ENCODE measurements at places on chromosomes 2 and 18.

DNA sequence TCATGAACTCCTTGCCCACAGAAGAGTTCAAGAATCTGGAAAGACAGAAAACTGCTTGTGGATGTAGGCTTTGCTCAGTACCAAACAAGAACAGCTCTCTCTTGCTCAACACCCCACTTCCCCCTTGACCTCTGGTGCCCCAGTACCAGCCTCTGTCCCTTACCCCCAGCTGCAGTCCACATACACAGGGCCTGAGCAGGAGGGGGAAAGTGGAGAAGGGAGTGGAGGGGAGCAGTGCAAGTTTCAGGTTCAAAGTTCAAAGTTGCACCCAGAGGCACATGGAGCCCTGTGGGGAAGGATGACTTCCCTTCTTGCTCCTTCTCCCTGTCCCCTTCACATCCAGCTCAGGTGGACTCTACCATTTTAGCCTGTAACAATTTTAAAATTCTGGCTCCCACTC, 61.1 kb upstream of the LPIN2 start:
- no peak for DNase-seq

- peak; percentile 58 for DNase-seq
Measured at GRCh38 chr18:21179590-21180220, 62.3 kb upstream of the GREB1L start.

- DNase-seq: no peak
Measured at GRCh38 chr2:105442056-105442455, 43.2 kb upstream of the FHL2 start.

DNA sequence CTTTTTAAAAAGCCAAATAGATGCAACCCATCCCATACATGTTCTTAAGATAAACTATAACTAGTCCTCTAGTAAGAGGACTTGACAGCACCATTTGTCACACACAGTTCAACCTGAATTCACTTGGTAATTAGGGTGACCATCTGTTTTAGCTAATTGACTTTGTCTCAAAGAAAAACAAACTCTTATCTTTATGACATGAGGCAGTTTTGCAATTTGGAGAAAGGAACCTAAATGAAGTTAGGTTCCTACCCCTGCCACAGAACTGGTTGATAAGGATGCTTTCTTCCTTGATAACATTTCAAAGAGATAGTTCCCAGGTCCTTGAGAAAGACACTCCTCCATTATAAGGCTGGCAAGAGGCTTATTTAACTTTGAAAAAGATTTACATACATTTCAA, 57.4 kb upstream of the LRRTM1 start:
- DNase-seq: no peak

- no peak for DNase-seq
Measured at GRCh38 chr2:126766969-126767296, 111.0 kb downstream of the GYPC start.

GRCh38 chr2:234496055-234496834, 636 bp downstream of the ARL4C start:
- DNase-seq: peak; percentile 62

GRCh38 chr2:12396699-12397098, 320.0 kb upstream of the TRIB2 start:
- DNase-seq: no peak

- DNase-seq: peak; percentile 25
Measured at GRCh38 chr2:30149513-30149912, 2.7 kb downstream of the YPEL5 start.

- DNase-seq: no peak
Measured at GRCh38 chr2:220168891-220169546, 541.6 kb downstream of the SLC4A3 start.

GRCh38 chr2:46876741-46877384, 38.7 kb downstream of the MCFD2 start:
- DNase-seq: peak; percentile 17

DNA sequence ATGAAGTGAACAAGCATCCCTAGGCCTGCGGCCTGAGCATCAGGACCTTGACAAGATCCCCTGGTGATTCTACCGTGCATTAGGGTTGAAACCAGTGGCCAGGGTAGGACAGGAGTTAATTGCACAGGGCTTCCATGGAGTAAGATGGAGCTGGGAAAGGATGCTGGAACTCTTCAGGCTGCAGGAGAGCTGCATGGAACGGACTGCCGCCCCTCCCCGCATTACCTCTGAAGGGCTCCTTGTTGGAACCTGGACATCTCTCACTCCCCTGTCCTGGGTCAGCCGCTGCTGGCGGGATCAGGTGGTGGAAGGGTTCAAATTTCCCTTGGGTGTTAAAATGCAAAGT, 156.6 kb upstream of the ID2 start:
- DNase-seq: no peak

DNA sequence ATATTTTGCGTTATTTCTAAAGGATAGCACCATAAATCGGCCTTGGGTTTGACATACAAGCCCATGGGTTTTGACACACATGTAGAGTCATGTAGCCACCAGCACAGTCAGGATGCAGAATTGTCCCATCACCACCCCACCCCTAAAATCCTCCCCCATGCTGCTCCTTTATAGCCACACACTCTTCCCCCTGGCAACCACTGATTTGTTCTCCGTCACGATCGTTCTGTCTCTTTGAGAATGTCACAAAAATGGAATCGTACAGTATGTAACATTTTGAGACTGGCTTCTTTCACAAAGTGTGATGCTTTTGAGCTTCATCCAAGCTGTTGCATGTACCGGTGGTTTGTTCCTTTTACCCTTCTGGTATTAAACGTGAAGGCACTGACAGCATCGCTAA, 39.1 kb downstream of the CRACDL start:
- DNase-seq: no peak

- no peak for DNase-seq
Measured at GRCh38 chr2:192236136-192236535, 41.4 kb upstream of the TMEFF2 start.

- peak; percentile 41 for DNase-seq
Measured at GRCh38 chr2:237427769-237428506, 14.0 kb upstream of the COL6A3 start.

DNA sequence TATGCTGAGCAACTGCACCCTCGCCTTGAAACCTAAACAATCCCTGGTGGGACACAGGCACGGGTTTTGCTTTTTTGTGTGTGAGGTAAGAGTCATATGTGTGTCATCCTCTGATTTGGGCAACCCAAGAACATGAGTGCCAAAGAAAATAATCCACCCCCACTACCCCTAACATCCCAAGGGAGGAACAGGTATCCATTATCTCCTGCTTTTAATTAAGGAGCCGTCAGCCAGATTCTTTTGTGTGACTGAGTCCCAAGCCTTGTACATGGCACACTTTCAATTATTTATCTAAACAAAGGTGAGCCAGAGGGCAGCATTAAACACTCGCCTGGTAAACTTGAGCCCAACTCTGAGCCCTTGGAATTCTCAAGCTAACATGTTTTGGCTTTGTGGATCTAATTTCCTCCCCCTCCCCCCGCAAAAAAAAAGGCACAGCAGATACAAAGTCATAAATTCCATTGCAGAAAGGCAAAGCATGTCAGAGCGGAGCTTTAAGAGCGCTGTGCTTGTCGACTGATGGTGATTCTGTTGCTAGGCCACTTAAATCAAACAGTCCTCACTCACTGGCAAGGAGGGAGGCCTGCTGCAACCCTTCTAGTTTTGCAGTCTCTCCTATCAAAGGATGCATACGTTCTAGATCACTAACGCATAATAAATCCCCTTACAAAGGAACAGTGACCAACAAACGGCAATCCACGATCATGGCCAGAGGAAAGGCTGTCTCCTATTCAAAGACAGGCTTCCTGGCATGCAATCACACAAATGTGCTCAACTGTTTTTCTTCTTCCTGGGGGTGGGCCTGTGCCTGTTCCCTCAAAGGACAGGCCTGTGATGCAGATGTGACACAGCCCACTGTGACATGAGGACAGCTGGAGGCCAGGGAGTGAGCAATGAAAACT, 143.5 kb upstream of the LMAN1 start:
- no peak for DNase-seq

GRCh38 chr2:220065581-220065980, 438.2 kb downstream of the SLC4A3 start:
- DNase-seq: no peak

- DNase-seq: no peak
Measured at GRCh38 chr2:123853161-123853560, 171.9 kb upstream of the CNTNAP5 start.

GRCh38 chr2:188645986-188646385, 328.2 kb upstream of the COL3A1 start:
- no peak for DNase-seq

DNA sequence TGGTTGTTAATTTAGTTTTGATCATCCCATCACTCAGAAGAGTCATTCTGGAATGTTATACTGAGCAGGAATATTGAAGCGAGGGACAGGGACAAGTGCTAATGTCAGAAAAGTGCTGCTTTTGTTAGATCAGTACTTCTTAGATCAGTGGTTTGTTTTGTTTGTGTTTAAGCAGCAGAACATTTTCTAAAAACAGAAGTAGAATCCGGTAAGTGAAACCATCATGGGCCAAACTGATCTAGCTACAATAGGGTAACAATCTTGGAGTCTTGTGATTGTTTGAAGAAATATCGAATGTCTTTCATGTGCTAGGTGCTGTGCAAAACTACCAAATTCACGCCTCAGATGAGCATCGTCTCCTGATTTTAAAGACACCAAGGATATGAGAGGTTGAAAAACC, 45.1 kb upstream of the SEC11C start:
- DNase-seq: no peak

GRCh38 chr2:48883661-48884060, 128.1 kb upstream of the LHCGR start:
- DNase-seq: no peak

- no peak for DNase-seq
Measured at GRCh38 chr2:85376291-85377065, 21.9 kb downstream of the ELMOD3 start.

DNA sequence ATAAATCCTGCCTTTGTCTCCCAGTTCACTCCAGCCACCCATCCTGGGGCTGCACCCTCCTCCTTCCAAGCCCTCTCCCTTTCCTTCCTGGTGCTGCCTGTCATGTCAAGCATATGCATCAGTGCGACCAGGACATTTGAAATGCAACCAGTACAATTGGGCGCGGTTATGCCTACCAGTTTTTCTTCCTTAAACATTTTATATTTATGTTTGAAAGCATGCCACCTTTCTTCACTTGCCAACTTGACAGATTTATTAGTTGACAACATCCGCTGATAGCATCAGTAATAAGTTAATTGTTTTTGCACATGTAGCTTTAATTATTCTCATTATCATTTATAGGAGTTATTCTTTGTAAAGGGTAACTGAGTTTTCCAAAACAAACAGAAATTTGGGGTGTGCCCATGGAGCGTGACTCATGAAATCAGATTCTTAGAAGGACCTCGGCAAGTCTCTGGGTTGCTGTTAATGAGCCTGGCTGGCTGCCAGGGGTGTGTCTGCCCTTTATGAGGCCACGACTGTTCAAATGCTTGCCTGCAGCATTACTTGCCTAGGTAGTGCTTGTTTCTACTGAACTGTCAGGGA, 32.8 kb upstream of the IL1B start:
- DNase-seq: peak; percentile 11

DNA sequence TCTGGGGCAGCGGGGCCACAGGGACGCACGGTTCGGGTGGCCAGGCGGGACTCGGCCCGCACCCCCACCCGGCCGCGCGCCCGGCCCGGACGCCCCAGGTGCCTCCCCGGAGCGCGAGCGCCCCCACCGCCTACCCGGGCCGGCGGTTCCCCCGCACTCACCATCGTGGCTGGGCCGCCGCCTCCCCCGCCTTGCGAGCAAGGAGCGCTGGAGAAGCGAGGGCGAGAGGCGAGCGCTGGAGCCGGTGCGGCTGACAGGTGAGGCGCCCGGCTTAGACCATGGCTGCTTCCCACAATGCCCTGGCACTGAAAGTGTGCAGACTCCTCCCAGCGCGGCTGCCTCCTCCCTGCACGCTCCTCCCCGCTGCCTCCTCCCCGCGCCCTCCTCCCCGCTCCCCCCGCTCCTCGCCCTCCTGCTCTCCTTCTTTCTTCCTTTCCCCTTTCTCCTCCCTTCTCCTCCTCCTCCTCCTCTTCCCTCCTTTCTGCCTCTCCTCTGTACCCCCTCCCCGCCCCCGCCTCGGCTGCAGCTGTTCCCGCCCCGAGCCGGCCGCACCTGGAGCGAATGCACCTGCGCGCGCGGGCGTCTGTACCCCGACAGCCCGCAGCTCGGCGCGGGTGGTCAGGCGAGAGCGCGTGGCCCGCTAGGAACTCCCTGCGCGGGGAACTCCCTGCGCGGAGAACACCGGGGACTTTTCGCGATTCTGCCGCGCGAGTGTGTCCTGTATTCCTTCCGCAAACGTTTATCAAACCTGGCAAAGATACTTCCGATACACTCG, at the start of gene AP1S3:
TSS of gene AP1S3 (minus strand) at position 296 of the 775 bp plus-strand sequence. CDS start at position 164, 132 bp downstream.
- peak; percentile 78 for DNase-seq

- no peak for DNase-seq
Measured at GRCh38 chr2:113183703-113184102, 9.9 kb downstream of the PSD4 start.

DNA sequence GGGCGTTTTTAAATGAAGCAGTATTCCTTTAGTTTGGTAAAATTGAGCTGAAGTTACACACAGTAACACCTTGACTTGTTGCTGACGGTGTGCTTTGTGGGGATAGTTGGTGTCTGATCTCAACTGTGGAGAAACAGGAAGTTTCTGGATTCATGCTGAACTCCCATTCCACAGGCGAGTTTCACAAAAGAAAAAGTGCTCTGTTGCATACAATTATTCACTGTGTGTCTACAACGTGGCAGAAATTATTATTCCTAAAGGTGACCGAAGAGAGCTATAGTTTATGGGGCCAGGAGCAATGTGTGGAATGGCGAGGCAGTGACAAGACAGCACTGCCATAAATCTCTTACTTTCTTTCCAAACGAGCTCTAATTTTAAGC, 463 bp upstream of the CABYR start:
- DNase-seq: no peak

- no peak for DNase-seq
Measured at GRCh38 chr2:27080603-27080936, 2.2 kb downstream of the EMILIN1 start.

- no peak for DNase-seq
Measured at GRCh38 chr2:180787330-180787729, 193.1 kb upstream of the UBE2E3 start.

DNA sequence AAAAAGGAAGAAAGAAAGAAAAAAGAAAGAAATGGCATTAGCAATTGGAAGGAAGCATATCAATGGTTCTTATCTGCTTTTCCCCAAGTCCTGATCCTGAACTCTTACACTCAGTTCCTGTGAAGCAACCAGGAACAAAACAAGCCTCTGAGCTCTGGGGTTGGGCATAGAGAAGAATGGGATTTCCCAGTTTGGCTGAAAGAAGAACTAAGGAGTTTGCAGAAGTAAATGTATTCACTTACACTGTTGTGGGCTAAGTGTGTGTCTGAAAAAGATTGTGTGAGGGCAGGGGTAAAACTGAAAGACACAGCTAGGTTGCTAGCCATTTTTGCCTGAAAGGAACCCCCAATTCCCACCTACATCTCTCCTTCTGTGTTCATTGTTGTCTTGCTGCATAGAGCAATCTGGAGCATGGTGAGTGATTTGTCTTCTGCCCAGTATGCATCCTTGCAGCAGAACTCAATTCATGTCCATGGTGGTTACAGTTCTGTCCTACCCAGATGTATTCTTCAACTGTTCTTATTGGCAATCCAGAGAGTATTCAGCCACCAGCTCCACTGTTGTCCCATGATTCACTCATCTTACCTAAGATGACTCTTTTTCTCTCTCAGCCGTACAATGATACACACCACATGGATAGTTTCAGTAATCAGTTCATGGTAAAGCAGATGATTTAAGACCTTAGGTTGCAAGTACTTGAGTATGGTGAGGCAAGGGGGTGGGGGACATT, 348.7 kb downstream of the ARHGAP15 start:
- no peak for DNase-seq

- no peak for DNase-seq
Measured at GRCh38 chr2:129605646-129606045, 373.8 kb upstream of the RAB6C start.

GRCh38 chr2:163348857-163349380, 386.9 kb downstream of the FIGN start:
- DNase-seq: no peak
